ENCODE measurements at places on chromosomes 2 and 18.
A peak's percentile ranks its signal among the peaks of the same experiment; 100 is the strongest.

- H3K36me3 ChIP-seq, result no peaks in the 10 kb centered on the region
- no peak overlapping the region for H3K4me3 ChIP-seq
- H3K4me1 ChIP-seq, result no peaks in the 10 kb centered on the region
These were observed 11.5 kb upstream of the SNED1 start for GRCh38 chr2:240986787-240987411.

GRCh38 chr2:202056611-202057010 is 16.4 kb upstream of the KIAA2012 start:
- H3K4me1 ChIP-seq, result no peaks in the 10 kb centered on the region
- H3K4me3 ChIP-seq, result no peak overlapping the region
- H3K27ac ChIP-seq, result no peak overlapping the region
- no peak for DNase-seq
- peaks cover 4% of the 10 kb centered on the region for H3K27me3 ChIP-seq

DNA sequence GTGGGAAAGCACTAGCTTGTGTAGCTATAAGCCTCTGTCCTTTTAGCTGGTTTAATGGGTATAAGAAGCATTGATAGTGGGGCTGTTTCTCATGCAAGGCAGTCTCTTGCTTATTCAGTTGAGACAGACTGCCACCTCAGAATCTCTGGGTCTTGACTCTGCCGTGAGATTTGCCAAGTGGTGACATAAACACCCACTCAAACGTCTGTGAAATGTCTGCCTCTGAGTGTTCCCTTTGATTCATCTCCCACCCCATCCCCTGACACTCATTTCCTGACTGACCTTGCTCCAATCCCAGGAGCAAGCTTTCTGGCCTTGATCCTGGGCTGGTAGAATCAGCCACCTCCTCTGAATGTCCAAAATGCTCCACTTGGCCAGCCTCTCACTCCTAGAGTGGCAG is 141.9 kb upstream of the RBMS1 start:
- H3K27me3 ChIP-seq, result no peaks in the 10 kb centered on the region
- DNase-seq, result peak; percentile 24
- H3K36me3 ChIP-seq, result no peaks in the 10 kb centered on the region
- peak overlapping the region; percentile 26 for H3K4me3 ChIP-seq
- no peaks in the 10 kb centered on the region for H3K4me1 ChIP-seq
- H3K27ac ChIP-seq, result peak overlapping the region; percentile 7

GRCh38 chr18:44941516-44941915 is 260.8 kb downstream of the SETBP1 start:
- H3K4me1 ChIP-seq, result peaks cover 52% of the 10 kb centered on the region
- H3K27ac ChIP-seq, result no peak overlapping the region
- no peak overlapping the region for H3K4me3 ChIP-seq
- no peaks in the 10 kb centered on the region for H3K36me3 ChIP-seq
- H3K27me3 ChIP-seq, result no peaks in the 10 kb centered on the region

- no peak overlapping the region for H3K27ac ChIP-seq
- H3K4me3 ChIP-seq, result no peak overlapping the region
- no peaks in the 10 kb centered on the region for H3K36me3 ChIP-seq
- H3K27me3 ChIP-seq, result no peaks in the 10 kb centered on the region
- peaks cover 9% of the 10 kb centered on the region for H3K4me1 ChIP-seq
These were observed 1646.8 kb upstream of the TMEFF2 start for GRCh38 chr2:193841384-193842150.
